Left renal pelvis (tissue), 4 donors: ENCODE measurements at places on chromosomes 16 and 17. TPM values are rescaled to one million over a fixed set of nuclear protein-coding genes. Genes with fewer than 3 reads are reported as not detected.

DNA sequence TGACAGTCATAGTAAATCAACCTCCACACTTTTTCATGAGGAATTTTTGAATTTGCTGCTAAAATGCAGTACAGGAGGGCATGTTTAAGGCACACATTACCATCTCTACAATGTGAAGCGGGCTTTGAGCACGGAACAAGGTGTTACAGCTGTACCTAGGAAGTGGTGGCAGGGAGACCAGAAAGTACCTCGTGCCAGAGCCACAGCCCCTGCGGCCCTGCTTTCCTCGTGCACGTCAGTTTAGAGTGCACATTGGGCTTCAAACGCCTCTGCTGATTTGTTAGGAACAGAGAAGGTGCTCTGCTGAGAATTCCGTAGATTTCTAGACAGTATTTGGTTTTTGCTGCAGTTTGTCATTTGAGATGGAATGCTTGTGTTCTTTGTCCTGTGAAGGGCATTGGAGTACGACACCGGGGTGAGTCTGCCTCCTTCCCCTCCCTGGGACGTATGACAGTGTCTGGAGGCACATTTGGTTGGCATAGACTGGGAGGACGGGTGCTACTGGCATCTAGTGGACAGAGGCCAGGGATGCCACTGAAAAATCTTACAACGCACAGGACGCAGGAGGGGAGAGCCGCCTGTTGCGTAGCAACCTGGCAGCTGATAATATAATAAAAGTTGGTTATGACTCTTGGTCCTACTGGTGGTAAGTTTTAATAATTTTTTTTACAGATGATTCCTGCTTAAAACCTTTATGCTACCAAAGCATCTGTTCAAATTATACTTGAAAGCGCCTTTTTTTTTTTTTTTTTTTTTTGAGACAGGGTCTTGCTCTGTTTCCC lies 9.1 kb downstream of the FOXK2 start:
- DNase-seq, result no peak

DNA sequence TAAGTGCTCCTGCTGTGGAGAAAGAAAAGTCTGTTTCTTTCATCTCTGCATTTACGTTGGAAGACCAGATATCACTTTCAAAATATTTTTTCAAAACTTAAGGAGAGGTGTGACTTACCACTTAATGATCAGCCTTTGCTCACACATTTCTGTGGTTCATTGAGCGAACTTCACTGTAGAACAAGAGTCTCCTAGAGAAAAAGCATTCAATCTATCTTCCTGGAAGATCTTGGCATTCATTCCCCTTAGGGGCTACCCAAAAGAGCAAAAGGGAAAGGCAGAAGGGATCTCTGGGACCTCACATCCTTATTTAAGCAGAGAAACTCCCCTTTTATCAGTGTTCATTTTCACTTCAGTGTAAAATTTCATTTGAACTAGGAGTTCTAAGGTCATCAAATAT lies 61.2 kb downstream of the HS3ST3A1 start:
- no peak for DNase-seq

GRCh38 chr17:77356690-77357201 lies 216.0 kb downstream of the SEC14L1 start:
- no peak for DNase-seq

GRCh38 chr16:64910356-64910755 lies 211.5 kb downstream of the CDH11 start:
- DNase-seq, result no peak

Gene SEPTIN12
- not detected for polyA plus RNA-seq

DNA sequence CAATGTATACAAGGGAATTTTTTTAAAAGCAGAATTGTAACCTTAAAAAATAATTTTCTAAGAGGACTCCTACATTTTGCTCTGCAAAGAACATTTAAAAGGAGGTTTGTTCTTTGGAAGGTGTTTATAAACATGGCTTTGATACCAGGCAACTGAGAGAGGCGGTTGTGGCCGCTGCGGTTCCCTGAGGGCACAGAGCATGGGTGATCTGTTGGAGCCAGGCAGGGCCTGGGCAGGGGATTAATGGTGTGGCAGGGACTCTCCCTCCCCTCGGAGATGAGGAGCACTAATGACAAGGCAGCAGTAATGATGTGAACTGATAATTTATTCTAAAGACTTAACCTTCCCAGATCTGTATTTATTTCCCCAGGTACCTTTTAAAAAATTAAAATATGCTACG lies 65.4 kb downstream of the WWP2 start:
- no peak for DNase-seq

Gene RAMP2
- 103 TPM for polyA plus RNA-seq
